NCI-H1105 treated with DMSO at 0.1 percent for 48 hours (cell line): ENCODE measurements at places on chromosomes 2 and 18.
A peak's percentile ranks its signal among the peaks of the same experiment; 100 is the strongest.

GRCh38 chr2:70397186-70397585, 95.3 kb upstream of the FAM136A start:
- no peak for DNase-seq

- no peak for DNase-seq
These were observed 28.0 kb downstream of the RBBP8 start for GRCh38 chr18:22961156-22961555.

DNA sequence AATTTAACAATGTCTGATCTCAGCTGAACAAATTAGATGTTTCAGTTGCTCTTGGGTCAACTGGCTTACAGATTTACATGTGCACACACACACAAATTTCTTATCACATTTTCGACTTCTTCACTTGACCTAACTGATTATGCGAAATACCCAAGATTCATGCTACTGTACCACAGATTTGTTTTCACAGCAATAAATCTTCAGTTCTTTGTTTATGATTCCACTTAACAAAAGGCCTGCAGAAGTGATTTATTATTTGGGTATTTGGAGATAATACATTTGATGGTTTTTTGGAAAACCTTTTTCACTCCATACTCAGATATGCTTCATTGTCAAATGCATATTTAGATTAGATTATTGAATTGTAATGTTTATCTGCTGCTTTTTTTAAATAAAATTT, 129.0 kb downstream of the GALNT1 start:
- peak; percentile 49 for DNase-seq

DNA sequence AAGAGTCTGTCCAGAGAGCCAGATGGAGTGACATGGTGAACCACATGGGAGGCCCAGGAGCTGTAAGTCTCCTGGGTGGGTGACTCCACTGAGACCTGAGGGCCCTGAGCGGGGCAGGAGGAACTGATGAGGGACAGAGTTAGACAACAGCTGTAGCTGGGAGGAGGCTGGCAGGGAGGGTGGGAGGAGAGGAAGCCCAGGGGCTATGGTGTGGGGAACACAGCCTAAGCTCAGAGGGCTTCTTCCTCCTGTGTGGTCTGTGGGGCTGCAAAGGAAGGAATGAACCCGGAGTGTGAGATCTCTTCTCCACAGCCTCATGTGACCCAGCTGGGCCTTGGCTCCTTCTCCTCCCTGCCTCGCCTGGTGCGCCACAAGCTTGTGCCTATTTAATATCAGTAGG, 395.6 kb upstream of the HS6ST1 start:
- no peak for DNase-seq

DNA sequence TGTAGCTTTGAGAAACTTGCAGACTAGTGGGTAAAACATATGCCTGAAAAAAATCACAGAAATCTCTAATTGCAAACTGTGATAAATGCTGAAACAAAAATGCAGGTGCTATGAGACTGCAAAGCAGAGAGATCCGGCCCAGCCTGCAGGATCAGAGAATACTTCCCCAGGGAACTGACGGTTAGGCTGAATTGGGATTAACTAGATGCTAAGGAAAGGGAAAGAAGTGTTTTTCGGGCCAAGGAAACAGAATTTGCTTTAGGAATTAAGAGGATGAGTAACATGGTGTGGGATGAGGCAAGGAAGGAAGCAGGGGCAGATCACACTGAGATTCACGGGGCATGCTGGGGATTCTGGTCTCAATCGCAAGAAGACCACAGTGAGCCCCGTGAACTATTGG, 71.5 kb downstream of the OSBPL6 start:
- DNase-seq, result no peak

GRCh38 chr2:12918835-12919445, 202.2 kb downstream of the TRIB2 start:
- no peak for DNase-seq

GRCh38 chr18:43785158-43785557, 507.9 kb upstream of the SYT4 start:
- DNase-seq, result no peak
